ENCODE measurements at places on chromosomes 7 and 10. TPM values are rescaled to one million over a fixed set of nuclear protein-coding genes. Genes with fewer than 3 reads are reported as not detected.

- DNase-seq, result no peak
These were observed 146.7 kb upstream of the PFKP start for GRCh38 chr10:2920637-2921036.

DNA sequence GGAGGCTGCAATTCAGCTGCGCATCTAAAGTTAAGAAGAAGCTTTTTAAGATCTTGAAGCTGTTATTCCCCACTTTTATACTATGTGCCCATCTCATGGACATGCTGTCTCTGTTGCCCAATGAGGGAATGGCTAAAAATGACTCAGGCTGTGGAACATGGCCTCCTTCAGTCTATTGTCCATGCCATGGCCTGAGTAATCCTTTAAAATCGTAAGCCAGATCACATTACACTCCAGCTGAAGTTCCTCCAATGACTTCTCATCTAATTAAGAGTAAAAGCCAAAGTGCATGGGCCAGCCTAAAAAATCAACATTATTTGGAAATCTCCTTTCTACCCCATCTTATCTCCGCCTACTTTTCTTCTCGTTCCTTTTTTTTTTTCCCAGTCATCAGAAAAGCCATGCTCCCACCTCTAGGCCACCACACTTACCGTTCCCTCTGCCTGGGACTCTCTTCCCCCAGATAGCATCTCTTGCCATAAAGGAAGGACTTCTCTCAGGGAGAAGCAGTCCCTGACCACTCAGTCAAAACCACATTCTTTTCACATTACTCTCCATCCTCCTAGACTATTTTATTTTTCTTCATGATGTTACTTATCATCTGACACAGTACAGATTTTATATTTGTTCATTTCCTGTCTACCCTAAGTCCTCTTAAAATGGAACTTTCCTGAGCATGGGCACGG lies 337.4 kb downstream of the PRPF18 start:
- no peak for DNase-seq

DNA sequence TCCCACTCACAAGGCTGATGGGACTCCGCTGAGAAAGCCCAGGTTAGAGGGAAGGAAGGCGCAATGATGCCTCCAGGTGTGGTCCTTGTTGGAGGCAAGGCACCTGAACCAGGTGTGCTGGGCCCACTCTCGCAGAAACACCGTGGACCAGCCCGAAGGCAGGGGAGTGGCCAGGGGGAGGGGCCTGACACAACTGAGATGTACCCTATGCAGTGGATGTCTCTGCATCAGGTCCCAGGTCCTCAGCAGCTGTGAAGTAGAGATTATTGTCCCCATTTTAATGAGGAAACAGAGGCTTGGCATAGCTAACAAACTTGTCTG lies 32.0 kb downstream of the GBX1 start:
- no peak for DNase-seq

DNA sequence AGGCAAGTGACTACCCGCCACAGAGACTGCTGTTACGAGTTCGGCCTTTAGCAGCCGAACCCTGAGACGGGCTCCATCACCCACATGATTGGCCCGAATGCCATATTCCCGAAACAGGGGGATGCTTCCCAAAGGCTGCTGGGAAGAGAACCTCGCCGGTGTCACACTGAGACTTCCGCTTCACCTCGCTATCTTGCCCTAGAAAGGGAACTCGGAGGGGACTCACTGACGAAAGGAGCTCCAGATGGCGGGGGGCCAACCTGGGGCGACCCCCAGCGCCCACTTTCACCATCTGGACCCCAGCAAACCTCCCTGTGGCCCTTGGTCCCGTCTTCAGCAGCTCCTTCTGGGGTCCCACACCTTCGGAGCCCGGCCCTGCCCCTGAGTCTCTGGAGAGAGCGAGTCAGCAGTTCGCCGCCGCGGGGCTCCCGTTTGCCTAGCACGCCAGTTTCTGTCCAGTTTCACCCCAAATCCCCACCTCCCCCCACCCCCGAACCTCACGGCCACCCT lies 529 bp downstream of the HPS1 start:
- no peak for DNase-seq

GRCh38 chr7:18995811-18996426 lies 121.5 kb downstream of the TWIST1 start:
- no peak for DNase-seq

DNA sequence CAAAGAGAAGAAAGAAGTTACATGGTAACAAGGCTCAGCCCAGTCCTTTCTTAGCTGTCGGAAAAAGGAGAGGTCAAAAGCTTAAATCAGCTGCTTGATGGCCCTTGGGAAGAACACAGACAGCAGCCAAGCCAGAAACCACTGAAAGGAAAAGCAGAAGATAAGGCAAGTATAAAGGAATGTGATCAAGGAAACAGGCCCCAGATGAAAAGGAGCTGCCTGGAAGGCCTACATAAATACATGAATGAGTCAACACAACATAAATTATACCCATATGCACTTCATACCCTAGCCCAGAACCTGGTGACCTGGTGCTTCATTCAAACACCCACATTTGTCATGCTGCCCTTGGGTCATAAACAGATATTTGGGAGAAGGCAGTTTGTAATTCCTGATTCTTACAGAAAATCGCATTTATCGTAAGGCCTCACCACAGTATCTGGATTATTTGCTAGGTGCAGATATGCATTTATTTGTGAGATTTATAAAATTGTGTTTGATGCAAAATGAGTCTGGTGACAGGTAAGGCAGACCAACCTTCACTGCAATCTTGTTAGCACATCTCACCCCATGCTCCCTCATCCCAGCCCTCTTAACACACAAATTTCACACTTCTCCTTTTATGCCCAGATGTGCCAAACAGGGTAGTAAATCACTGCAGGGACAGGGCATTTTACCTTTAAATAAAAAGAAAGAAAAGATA lies 94.9 kb upstream of the KCNIP2 start:
- DNase-seq, result no peak

VWA2 gene
- total RNA-seq, result 1.2 TPM

CNOT4 gene
- total RNA-seq, result 22.0 TPM

OIT3 gene
- not detected for total RNA-seq

TRIM56 gene
- 30.3 TPM for total RNA-seq

Measured in Caco-2 (cell line).